ENCODE measurements at places on chromosomes 11 and 22. TPM values are rescaled to one million over a fixed set of nuclear protein-coding genes. Genes with fewer than 3 reads are reported as not detected.
A peak's percentile ranks its signal among the peaks of the same experiment; 100 is the strongest.

SLC39A13 gene
- total RNA-seq, result 131 TPM

DNA sequence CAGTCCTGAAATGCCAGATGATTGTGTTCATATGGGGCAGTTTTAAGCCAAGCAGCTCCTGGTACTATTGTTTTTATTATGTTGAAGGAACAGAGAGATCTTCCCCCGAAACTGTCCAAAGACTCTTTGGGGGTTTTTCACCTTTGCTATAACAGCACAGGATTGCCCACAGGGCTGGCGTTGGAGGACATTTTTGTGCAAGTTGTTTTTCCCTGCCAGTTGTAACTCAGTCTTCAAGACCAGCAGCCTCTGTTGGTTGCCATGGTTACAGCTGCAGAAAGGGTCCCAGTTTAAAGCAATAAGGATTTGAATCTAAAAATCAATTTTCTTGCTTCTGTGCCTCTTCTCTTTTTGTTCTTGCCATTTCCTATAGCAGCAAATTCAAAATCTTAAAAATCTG lies 45.4 kb upstream of the YWHAH start:
- DNase-seq, result no peak

TMEM121B gene
- total RNA-seq, result 3.2 TPM

KDM4D gene
- total RNA-seq, result 0.88 TPM

DNA sequence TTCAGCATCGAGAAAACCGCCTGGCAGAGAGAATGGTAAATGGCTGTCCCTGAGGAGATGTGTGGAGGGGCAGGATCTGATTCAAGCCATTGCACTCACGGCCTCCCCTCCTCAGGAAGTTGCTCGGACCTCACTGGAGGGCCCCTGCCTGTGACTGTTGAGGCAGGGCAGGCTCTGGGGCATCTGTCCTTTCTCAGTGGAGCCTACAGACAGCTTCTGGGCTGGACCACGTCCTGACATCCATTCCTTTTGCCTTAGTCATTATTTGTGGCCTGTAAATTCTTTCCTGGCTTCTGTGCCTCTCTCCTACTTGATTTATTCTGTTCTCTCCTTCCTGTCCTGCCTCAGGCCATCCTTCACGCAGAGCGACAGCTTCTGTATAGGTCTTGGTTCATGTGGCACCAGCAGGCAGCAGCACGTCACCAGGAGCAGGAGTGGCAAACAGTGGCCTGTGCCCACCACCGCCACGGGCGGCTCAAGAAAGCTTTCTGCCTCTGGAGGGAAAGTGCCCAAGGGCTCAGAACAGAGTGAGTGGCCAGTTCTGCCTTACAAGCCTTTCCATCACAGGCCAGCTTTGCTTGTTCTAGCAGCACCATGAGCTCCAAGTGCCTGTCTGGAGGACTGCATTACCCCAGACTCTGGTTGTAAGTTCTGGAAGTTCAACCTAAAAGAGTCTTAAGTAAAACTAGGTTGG lies 59.6 kb downstream of the PISD start:
- DNase-seq, result peak; percentile 84

GRCh38 chr11:15114501-15115475 lies at the start of gene INSC:
TSS of gene INSC (plus strand) at chr11:15114923. CDS start at chr11:15149175, 34,252 bp downstream.
- peak; percentile 32 for DNase-seq

DNA sequence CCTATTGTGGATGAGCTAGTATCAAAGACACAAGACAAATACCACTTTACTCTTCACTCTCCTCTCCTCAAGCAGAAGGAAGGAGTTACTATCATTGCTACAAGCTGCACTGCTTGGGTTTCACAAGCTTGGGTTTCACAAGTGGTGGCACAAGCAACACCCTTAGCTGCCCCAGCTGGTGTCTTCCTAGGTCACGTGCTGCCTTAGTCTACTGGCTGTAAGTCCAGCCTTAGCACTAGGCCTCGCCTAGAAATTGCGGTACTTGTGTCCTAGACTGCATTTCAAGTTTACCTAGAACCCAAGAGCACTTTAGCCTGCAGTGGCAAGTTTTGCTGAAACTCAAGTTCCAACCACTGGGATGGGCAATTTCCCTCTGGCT lies 86.6 kb downstream of the EHF start:
- no peak for DNase-seq

GRCh38 chr22:23145878-23146470 lies 697 bp downstream of the RAB36 start:
- no peak for DNase-seq

- DNase-seq, result no peak
Measured at GRCh38 chr11:76666830-76667229, 3.7 kb downstream of the LRRC32 start.

DNA sequence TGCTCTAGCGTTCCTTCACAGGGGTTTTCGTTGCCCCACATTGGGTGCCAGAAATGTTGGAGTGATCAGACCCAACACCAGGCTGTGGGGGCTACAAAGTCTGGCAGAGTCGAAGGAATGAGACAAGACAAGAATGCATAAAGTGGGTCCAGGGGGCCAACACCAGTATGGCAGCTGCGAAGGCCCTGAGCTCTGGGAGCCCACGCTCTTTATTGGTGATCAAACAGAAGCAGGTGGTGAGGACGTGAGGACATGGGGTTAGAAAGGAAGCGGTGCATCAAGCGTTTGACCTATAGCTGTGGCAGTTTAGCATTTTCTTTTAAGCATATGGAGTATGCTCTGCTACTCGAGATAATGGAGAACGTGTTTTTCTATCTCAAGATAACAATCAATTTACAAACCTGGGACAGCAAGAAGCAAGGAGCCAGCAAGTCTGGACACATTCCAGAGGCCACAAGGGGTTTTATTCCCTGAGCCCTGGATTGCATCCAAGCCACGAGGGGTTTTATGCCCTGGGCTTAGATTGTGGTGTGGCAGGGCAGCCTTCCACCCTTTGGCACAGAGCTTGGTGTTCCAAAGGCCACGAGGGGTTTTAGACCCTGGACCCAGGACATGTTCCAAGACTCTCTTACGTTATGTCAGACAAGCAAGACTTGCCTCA lies 3.9 kb upstream of the DNAJB13 start:
- DNase-seq, result peak; percentile 51

DNA sequence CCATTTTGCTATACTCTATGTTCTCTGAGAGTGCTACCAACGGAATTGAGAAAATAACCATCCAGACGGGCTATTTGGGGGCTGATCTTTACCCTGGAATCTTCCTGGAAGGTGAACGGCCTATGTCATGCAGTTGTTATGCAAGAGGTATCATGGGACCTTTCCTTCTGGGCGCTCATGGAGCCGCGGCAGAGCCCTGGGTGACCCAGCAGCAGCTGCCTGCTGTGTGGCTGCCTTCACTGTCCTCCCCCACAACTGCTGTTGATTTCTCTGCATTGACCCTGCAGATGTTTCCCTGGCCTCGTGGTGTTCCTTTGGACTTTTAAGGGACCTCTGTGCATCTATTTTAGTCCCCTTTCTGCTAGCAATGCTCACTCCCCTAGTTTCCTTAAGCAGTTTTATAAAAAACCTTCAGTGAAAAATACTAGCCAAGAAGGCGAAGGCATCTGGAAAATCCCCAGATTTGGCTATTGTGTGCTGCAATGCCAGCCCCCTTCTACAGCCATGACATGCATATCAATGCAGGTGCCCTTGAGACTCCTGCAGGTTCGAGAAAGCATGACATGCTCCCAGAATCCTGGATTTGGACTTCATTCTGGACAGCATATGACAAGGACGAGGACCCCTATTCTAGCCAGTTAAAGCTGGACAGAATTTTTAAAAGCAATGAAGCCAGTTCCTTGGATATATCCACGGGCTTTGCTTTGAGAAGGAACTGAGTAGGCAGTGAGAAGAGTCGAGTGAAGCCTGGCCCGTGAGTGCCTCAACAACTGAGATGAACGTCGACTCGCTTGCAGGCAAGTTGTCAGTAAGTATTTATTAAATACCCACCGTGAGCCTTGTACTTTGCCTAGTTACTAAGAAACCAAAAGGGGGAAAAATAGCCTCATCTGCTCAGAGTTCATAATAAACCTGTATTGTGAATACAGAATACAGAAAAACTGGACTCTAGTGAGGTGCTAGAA lies at the start of gene SLC25A18:
Gene SLC25A18, plus strand, starts transcription at position 593 of the 965 bp plus-strand sequence. CDS start 16,447 bp downstream, outside the sequence.
- DNase-seq, result peak; percentile 62

DNA sequence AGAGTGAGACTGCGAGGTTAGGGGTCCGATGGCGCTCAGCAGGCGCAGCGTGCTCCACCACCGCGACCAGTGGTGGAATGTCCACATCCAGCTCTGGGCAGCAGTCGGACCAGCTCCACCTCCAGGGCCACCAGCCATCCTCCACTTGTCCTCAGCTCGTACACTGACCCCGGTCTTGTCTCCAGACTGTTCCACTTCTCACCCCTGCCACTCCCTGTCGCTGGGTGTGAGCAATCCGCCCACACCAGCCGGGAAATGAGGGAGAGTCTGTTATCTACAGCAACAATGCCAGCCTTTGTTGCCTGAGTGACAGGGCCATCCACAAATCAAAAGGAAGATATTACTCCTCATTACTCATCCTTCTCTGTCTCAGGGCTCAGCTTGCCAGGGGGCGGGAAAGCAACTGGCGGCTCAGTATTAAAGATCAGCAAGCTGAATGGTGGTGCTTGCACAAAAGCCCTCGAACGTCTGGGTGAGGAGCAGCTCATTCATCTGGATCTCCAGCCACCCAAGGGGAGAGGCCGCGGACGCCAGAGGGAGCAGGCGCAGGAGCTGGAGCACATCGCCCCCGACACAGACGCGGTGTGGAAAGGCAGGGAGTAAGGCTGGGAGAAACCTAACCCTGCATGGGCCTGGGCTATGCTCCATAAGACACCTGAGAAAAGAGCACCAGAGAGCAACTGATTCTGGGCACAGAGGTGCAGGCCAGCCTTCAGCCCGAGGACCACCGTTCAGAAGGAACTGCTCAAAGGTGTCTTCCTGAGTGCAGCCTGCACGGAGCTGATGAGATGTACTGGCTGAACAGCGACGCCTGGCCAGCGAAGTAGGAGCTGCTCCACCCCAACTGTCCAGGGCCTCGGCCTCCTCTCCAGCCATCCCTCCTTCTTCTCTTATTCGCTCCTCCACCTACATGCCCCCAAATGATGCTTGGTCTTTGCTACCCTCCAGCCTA lies 21.9 kb downstream of the IGSF9B start:
- peak; percentile 40 for DNase-seq

TBX10 gene
- total RNA-seq, result not detected

SCN3B gene
- total RNA-seq, result 0.99 TPM

GRCh38 chr11:123357990-123358827 lies 71.9 kb upstream of the GRAMD1B start:
- DNase-seq, result no peak

DNA sequence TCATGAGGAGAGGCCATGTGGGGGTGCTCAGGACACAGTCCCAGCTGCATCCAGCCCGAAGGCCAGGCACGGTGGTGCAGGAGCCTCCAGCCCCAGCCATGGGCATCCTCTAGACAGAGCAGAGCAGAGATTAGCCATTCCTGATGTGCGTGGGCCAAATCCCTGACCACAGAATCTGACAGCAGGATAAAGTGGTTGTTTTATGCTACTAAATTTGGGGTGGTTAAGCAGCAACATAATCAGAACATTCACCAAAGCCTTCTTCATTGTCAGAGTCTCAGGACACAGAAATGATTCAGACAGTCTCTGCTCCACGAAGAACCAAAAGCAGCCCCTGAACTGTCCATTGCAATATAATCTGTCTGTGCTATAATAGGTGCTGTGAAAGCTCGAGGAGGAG lies 19.7 kb downstream of the RASD2 start:
- DNase-seq, result no peak

DNAJB13 gene
- 0.83 TPM for total RNA-seq
